ENCODE measurements at places on chromosomes 3 and 15.

- peak; percentile 60 for DNase-seq
Observed at GRCh38 chr3:106609666-106610301, 741.0 kb upstream of the CBLB start.

- no peak for DNase-seq
Observed at GRCh38 chr3:67292356-67293121, 294.4 kb downstream of the KBTBD8 start.

DNA sequence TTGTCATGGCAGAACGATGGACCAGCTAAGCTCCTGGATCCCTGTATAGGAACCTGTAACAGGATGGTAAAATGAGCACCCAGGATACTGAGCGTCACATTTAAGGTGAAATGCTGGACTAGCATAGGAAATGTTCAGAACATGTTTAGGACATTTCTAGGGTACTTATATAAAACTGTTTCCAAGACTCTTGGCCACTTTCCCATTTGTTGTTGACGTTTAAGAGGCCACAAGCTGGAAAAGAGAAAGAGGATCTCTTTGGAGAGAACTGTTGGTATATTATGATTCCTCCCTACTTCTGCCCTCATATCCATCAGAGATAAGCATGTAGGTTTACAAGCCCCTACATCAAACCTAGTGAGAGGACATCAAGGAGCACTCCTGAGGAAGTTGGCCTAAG lies 57.5 kb downstream of the SCN11A start:
- no peak for DNase-seq

DNA sequence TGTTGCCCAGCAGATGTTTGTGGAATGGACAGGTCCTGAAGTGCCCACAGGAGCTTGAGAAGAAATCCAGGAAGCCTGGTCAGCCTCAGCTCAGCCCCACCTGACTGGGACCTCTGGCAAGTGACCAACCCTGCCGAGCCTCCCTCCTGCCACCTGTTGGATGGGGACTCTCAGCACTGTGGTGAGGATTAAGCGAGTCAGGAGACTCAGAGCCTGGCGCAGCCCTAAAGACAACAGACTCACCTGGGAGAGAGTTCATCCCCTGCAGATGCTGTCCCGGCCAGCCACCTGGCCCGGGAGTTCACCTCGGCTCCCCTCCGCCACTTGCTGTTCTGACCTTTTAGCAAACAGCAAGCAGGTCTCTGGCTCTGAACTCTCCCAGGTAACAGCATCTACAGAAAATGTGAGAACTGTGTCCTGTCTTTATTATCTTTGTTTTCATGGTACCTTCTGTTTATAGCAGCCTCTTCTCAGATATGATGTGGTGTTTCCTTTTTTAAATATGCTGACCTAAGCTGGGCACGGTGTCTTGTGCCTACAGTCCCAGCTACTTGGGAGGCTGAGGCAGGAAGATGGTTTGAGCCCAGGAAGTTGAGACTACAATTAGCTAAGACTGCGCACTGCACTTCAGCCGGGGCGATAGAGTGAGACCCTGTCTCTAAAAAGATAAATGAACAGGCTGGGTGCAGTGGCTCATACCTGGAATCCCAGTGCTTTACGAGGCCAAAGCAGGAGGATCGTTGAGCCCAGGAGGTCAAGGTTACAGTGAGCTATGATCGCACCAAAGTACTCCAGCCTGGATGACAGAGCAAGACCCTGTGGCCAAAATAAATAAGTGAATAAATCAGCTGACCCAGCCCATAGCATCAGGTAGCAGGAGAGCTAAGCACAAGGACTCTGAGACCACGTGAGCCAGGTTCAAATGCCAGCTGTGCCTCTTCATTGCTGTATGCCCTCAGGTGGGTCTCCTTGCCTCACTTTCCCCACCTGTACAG lies 32.4 kb upstream of the SLC6A6 start:
- no peak for DNase-seq

DNA sequence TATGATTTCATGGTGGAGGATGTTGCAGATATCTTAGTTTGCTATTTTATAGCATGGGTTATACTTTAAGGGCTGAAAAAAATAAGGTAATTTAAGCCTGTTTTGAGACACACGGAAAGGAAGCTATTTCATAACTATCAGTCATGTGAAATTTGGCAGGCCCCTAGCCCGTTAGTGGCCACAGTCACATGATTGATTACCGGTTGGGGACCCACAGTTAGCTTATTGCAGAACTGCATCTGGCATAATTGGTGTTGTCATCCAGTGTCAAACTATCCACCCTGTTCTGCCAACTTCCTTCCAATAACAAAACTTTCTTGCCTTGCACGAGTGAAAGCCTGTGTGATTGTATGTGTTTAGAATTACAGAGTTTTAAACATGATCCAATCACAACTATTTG lies 35.2 kb downstream of the FNDC3B start:
- DNase-seq = no peak

- no peak for DNase-seq
Observed at GRCh38 chr3:43477600-43477999, 144.2 kb downstream of the ANO10 start.

DNA sequence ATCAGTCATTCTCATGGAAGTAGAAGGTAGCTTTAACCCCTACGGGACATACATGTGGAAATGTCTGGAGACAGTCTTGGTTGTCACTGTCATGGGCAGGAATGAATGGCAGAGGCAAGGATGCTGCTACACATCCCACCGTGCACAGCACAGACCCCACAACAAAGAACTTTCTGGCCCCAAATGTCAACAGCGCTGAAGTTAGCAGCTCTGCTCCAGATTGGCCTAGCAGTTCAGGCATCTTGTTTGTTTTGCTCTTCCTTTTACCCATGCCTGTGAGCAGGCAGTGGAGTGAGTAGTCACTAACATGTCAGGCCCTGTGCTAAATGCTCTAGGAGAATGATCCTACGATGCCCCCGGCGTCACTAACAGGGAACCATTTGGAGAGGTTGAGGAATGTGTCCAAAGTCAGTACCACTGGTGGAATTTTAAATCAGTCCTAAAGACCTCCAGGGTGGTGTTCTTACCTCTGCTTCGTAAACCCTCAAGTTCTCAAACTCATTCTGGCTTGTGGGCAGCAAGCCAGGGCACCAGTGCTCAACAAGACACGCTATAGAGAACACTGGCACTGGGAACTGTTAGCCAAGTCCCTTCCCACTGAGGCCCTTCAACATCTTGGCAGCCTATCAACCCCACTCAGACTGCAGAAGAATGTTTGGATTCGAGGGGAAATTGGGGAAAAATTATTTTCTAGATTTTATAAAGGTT lies 142.2 kb downstream of the FOXP1 start:
- DNase-seq = no peak

DNA sequence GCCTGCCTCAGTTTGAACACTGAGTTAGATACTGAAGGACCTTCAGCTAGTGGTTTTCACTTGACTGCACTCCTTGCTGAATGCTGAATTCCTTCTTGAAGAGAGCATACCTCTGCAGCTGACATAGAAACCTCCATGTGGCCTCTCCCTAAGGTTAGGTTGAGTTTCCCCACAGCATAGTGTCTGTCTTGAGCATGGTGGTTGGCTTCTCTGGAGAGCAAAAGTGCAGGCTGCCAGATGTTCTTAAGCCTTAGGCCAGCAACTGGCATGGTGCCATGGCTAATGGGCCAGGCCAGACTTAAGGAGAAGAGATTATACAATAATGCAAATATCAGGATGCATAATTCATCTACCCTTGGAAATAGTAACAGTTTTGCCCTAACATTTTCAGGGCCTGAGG lies 545.6 kb upstream of the ZNF385D start:
- peak; percentile 20 for DNase-seq

DNA sequence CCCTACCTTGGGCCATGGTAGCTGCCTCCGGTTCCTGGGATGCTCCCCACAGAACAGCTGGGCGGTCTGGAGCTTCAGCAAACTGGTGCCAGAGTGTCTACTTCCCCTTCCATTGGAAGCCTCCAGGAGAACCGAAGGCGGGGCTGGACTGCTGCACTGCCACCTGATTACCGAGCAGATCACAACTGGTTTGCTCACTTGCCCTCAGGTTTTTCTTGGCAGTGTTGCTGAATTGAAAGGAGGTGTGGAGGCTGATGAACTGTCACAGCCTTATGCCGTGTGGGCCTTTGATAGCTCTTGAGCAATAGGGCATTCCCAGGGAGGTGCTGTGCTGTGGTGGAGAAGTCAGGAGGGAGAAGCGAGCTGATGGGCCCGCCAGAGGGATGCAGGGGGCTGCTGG lies at the start of gene TGM5:
TGM5 (minus strand) TSS at position 95 of the 400 bp plus-strand sequence; CDS start at position 16, 79 bp downstream.
- no peak for DNase-seq

- DNase-seq = no peak
Observed at GRCh38 chr15:48076454-48076853, 44.3 kb upstream of the SLC24A5 start.

GRCh38 chr3:95334461-95334860 lies 1271.6 kb downstream of the NSUN3 start:
- no peak for DNase-seq

GRCh38 chr3:124813541-124813940 lies 73.6 kb downstream of the ITGB5 start:
- DNase-seq = no peak

DNA sequence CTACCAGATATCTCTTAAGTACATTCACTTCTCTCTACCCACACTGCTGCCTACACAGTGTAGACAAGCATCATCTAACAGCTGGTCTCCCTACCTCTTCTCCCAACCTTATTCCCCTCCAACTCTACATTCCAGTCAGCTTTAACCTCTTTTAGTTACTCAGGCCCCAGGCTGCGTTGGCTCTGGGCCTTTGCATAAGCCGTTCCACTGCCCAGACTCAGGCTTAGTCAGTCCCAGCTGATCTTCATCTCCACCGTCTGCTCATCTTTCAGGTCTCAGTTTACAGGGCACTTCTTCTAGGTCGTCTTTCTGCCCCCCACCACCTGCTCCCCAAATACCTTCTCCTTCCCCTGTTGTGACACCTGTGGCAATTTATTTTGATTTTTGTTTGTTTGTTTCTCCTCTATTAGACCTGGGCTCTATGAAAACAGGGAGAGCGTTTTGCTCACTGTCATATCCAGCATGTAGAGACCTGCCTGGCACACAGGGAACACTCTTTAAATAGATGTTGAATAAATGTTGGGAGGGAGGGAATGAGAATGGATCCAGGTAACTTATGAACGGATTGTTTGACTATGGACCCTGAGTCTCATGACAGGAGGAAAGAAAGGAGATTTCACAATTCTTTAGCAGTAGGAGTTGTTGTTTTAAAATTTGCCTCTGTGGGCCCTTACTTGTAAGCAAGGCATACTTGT lies 11.1 kb downstream of the SLC27A2 start:
- DNase-seq = no peak

GRCh38 chr15:64521726-64522164 lies 61.4 kb downstream of the ZNF609 start:
- peak; percentile 78 for DNase-seq

DNA sequence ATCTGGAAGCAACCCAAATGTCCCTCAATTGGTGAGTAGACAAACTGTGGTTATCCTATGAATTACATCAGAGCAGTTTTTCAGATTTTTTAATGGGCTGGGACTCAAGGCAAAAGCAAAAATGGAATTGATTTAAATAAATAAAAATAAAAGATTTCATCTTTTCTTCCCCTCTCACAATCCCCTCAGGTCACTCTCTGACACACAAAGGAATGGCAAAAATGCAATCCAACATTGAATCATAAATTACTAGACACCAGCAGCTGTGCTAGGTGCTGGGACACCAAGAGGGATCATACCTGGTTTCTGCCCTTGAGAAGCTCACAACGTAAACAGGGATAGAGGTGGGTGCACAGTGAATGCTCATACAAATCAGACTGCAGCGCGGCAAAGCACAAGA lies 58.8 kb downstream of the CPN2 start:
- DNase-seq = no peak

GRCh38 chr15:68375191-68375631 lies 56.8 kb downstream of the ITGA11 start:
- no peak for DNase-seq

- DNase-seq = no peak
Observed at GRCh38 chr3:1798711-1799405, 299.8 kb upstream of the CNTN4 start.

DNA sequence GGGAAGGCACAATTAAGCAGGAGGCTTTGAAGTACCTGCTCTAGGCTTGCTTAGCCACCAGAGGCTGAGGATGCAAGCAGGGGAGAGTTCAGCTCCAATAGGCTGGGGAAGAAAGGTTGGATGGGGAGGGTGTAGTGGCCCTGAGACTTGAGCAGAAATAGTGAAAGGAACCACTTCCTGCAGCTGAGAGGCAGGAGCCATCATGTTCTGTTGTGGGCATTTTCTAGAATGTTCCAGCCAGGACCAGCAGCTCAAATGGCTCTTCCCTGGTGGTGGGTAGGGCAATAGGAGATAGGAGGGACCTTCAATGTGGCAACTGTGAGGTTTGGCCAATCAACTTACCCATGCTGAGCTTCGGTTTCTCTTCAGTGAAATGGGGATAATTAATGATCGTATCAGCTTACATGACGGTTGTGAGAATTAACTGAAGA lies 79.1 kb upstream of the CGNL1 start:
- no peak for DNase-seq

- DNase-seq = no peak
Observed at GRCh38 chr15:49101536-49101935, 53.9 kb downstream of the COPS2 start.

DNA sequence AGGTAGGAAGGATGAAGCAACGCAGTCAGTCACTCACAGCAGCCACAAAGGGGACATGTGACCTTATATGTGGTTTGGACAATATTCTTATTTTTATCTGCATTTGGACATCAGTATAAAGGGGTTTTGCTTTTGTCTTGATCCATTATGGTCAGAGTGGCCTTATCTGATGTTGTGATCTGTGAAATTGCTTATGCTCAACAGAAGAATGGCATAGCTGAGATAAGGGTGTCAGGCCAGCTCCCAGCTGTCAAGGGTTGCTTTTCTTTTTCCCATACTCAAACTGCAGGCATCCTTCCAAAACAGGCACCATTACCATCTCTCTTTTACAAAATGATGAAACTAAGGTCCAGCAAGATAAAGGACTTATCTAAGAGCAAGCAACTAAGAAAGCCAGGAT lies 28.1 kb downstream of the DCLK3 start:
- DNase-seq = no peak

- DNase-seq = no peak
Observed at GRCh38 chr15:44736181-44736765, at the start of gene TRIM69. Gene TRIM69 (plus strand): TSS chr15:44736528. CDS start chr15:44736705, 177 bp downstream.

- no peak for DNase-seq
Observed at GRCh38 chr15:98612490-98613110, 35.7 kb upstream of the IGF1R start.

GRCh38 chr15:80169768-80170357 lies 17.1 kb downstream of the FAH start:
- no peak for DNase-seq

- peak; percentile 34 for DNase-seq
Observed at GRCh38 chr3:154334973-154335420, 10.7 kb upstream of the DHX36 start.

GRCh38 chr15:66682865-66683264 lies 19.2 kb upstream of the SMAD6 start:
- DNase-seq = no peak

- DNase-seq = no peak
Observed at GRCh38 chr15:61951949-61952348, 108.3 kb downstream of the VPS13C start.

DNA sequence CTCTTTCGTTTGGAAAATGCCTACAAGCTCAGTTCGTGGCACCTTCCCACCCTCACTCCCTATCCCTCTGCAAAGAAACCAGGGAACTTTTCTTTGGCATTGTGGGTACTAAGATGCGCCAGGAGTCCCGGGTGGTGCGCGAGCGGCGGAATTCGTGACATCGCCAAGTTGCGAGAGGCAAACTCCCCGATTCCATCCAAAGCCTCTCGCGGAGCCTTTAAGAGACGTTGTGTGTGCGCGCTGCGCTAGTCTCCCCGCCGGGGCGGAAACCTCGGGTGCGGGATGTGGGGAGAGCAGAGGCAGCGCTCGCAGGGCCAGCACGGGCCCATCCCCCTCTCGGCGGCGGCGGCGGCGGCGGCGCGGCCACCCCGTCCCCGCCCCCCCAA lies 443 bp upstream of the NR2F2 start:
- no peak for DNase-seq

GRCh38 chr3:48738926-48739616 lies 22.1 kb upstream of the IP6K2 start:
- no peak for DNase-seq
